ENCODE measurements at places on chromosomes 12 and 14. TPM values are rescaled to one million over a fixed set of nuclear protein-coding genes. Genes with fewer than 3 reads are reported as not detected.

The WNT1 gene
- not detected for total RNA-seq

The GLI1 gene
- total RNA-seq, result 0.73 TPM

The SLC41A2 gene
- 7.9 TPM for total RNA-seq

The DDX23 gene
- total RNA-seq, result 120 TPM

The YEATS4 gene
- 59.8 TPM for total RNA-seq

The KRT78 gene
- total RNA-seq, result not detected

The RPL10L gene
- not detected for total RNA-seq

The KRT81 gene
- not detected for total RNA-seq

The CPNE6 gene
- not detected for total RNA-seq

The GPR84 gene
- total RNA-seq, result 1.7 TPM

GRCh38 chr14:78469947-78470346 is 299.8 kb downstream of the NRXN3 start:
- DNase-seq, result no peak

GRCh38 chr14:25132732-25133422 is 82.9 kb upstream of the STXBP6 start:
- peak; percentile 67 for DNase-seq

- no peak for DNase-seq
Measured at GRCh38 chr14:29738950-29739349, 188.7 kb downstream of the PRKD1 start.

DNA sequence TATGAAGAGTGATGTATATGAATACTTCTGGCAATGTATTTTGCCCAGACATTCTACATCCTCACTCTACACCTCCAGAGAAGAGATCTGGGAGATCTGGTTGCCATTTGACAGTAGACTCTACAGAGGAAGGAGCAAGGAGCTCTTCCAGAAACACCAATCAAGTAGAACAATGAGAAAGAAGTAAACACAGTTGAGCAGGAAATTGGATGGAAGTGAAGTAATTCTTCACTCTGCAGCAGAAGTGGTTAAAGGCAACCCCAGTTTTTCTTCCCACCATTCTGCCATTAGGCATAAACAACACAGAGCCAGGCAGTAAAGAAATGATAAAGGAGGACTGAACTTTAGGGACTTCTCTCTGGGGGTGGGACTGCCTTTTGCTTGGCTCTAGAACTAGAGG is 48.5 kb upstream of the PRICKLE1 start:
- DNase-seq, result no peak

- no peak for DNase-seq
Measured at GRCh38 chr14:41235466-41235865, 371.2 kb upstream of the LRFN5 start.

DNA sequence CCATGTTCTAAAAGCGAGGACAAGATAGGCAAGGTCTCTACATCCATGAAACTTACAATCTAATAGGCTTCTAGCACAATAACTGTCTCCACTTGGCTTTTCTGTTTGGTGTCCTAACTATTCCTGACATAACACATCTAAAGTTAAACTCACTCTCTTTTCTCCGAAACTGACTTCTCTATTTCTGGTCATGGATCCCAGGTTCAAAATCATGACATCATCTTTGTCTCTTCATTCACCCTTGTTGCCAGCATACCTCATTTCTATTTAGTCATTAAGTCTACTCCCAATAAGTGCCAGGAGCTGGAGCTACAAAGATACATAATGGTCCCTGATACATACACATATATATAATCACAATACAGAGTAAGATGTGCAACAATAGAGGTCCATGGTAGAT is 53.9 kb upstream of the CEP83 start:
- no peak for DNase-seq

- peak; percentile 30 for DNase-seq
Measured at GRCh38 chr12:131603106-131603938, 107.6 kb upstream of the SFSWAP start.

DNA sequence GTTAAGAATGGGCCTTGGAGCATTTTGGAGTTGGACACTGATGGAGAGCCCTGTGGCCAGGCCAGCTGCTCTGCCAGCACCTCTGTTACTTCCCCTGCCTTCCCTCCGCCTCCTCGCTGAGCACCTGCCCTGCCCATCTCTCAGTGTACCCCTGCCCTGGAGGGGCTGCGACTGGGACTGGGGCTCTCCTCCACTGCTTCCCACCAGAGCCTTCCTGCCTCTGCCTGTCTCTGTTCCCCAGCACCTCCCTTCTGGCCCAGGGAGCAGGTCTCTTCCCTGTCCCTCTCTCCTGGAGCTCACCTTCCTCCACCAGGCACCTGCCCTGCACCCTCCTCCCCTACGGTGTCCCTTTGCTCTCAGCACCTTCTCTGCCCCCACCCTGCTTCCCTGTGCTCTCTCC is 62.1 kb downstream of the WDR20 start:
- DNase-seq, result no peak

DNA sequence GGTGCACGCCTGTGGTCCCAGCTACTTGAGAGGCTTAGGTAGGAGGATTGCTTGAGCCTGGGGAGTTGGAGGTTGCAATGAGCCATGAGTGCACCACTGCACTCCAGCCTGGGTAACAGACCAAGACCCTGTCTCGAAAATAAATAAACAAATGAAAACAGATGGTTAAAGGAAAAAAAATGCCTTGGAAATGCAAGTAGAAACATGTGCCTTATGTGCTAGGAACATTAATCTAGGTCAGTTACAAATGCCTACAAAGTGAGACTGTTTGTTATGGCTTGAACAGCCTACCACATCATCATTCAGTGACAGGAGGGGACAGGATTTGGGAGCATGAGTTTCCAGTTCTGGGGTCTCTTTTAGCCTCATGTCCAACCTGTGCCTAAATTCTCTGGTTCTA is 52.4 kb upstream of the BCAT1 start:
- no peak for DNase-seq

DNA sequence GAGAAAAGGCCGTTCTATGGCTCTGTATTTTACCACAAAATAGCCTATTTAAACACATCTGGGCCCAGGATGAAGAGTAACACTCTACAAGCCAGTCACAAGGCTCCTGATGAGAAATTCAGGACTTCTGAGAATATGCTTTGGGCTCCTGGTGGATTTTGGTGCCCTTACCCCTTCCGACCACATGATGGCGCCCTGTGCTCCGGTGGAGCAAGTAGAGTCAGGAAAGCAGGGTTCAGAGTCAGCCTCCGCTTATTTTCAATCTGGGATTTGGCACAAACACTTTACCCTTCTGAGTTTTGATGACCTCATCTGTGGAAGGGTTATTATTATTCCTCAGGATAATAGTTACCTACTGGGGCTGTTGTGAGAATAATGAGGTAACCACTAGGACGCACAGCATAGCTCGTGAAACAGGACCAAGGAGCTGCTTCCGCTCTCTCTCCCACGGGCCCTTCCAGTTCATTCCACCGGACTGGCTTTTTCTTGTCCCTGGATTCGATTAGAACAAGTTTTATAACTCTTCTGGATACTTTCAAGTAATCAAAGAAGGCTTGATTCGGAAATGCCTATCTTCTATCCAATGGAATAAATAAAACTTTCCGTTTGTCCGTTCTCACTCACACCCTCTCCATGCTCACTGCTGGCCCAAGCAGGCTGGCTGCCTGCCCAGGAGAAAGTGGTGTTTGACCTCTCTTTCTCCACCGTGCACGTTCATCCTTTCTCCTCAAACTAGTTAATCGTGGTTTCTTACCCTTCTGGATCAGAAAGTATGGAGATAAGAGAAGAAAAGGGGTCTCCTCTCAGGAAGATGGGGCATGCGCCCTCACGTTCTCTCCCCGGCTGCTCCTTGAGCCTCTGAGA is 104.6 kb downstream of the GALC start:
- DNase-seq, result peak; percentile 62

- no peak for DNase-seq
Measured at GRCh38 chr12:2013527-2014223, 9.4 kb upstream of the DCP1B start.

DNA sequence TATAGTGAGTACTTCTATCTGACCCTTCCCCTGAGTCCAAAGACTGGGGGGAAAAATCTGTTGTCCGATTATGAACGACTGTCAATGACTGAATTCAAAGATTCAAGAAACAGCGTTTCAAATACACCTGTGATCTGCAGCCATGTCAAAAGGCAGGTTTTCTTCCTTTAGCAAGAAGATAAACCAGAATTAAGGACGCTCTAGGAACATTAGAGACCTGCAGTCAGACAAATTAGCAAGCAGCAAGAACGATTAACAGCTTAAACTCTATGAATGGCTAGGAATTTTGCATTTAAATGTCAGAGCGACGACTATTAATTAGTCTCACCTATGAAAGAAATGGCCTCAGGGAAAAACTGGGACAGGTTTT is 2.1 kb downstream of the DUSP6 start:
- no peak for DNase-seq

DNA sequence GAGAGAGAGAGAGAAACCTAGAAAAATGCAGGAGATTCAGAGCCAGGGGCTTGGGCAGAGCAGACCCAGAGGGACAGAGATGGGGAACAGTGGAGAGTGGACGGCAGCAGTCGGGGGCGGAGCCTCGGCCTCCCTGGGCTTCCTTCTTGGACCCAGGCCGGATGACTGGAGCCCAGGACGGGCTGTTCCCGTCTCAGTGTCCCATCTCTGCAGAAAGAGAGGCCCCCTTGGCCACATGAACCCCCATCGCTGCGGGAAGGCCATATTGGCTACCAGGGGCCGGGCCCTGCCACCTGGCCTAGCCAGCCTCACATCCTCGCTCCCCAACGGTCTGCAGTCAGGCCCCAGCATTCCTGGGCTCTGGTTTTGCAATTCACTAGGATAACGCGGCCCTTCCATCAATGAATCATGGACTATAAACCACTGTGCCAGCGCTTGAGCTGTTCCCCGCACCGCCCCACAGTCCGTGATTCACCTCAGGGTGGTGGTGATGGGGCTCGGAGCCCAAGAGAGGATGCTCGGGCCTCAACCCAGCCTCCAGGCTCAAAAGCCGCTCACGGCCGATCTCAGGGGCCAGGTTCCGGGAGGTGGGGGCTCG is 116.5 kb downstream of the RFLNA start:
- DNase-seq, result no peak

DNA sequence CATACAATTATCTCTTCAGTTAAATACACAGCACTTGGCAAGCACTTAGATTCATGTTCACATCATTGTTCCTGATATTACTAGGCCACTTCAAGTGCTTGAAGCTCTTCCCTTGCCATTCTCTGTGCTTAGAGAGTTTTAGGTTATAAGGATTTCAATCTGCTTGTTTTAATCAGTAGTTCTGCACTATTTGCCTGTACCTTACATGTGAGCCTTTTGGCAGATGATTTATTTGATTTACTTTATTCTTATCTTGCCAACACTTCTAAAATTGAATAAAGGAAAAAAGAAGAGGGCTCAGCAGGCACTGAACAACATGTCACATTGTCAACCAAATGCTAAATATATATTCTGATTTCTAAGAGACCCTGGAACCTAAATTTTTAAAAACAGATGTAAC is 363.8 kb upstream of the USP15 start:
- no peak for DNase-seq

DNA sequence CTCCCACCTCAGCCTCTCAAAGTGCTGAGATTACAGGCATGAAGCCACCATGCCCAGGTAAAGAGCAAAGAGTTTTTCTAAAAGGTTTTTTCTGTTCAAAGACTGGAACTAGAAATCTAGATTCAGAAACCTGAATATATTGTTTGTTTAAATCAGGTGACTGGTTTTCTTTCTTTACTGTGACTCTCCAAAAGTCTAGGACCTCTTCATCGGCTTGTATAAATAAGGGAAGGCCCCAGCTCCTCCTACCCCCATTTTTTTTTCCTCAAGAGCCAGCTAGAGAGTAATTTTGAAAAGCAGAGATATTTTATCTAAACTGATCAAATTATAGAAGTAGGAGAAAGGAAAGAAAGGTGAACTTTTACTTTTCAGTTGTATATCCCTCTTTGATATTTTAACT is 48.0 kb downstream of the TMEM116 start:
- no peak for DNase-seq

- DNase-seq, result no peak
Measured at GRCh38 chr14:103206023-103206481, 82.8 kb downstream of the TNFAIP2 start.

DNA sequence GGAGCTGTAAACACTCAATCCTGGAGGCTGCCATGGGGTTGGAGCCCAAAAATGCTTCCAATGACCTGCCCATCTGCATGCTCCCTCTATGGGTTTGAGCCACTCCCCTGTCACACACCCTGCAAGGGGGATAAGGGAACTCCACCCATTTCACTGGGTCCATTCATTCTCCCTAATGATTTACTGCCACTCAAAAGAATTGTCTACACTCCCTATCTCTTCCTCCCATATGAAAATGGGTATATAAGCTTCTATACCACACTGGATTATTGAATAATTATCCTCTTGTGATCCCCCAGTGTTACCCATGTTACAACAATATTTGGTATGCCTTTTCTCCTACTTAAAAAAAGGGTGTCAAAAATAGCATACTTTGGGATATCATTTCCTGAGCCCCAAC is 260.8 kb upstream of the CCDC196 start:
- no peak for DNase-seq

DNA sequence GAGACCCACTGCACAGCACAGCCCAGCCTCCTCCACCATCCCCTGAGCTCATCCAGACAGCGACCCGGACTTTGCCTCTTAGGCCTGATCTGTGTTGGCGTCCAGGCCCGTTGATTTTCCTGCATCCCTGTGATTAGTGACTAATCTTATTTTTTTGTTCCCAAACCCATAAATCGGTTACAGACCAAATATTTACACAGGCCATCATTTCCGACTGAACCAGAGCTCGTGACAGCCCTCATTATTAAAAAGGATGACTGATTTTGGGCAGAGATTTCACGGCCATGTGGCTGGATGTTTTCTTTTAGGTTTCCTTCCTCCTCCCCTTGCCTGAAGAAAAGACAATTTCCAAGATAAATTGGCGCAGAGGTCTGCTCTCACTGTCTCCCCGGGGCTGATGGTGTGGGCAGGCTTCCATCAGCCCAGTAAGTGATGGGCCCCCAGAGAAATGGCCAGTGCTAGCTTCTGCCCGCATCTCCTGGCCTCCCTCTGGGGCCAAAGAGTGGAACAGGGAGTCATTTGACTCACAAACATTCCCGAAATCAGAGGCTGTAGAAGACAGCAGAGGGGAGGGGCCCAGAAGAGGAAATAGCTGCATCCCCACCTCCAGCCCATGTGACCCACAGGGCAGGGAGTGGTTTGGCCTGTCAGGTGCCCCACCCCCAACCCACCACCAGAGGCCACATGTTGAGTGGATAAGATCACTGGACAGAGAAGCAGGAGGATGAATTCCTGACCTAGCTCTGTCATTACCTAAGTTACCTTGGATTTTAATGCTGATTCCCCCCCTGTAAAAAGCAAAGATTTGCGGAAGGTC is 283.5 kb downstream of the KSR2 start:
- DNase-seq, result no peak

- no peak for DNase-seq
Measured at GRCh38 chr12:65055859-65056258, 65.2 kb downstream of the WIF1 start.

- DNase-seq, result no peak
Measured at GRCh38 chr14:58088961-58089360, 63.1 kb downstream of the ARMH4 start.

- peak; percentile 76 for DNase-seq
Measured at GRCh38 chr12:6570264-6570887, 2.3 kb upstream of the NOP2 start.

DNA sequence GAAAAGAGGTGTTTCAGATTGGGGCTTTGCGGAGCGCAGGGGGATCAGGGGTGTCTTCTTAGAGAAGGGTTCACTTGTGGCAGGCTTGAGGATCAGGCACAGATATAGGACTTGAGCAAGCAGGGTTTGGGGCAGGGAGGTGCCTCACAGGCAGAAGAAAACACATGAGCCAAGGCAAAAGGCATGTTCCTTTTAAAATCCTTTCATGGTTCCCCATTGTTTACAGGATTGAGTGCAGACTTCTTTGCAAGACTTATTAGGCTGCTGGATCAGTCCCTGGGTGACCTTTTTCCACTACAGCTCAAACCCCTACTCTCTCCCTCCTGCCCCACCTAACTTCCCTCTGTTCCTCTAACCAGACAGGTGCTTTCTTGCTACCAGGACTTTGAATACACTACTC is 19.7 kb downstream of the HSPB8 start:
- DNase-seq, result no peak
